Stimulated activated CD4-positive, alpha-beta T cell treated with anti-CD3 and anti-CD28 coated beads, Interleukin-1b, Interleukin-23, amount 100 ng/mL, for 1 hour (primary cell): ENCODE measurements at places on chromosomes 3 and 15.

DNA sequence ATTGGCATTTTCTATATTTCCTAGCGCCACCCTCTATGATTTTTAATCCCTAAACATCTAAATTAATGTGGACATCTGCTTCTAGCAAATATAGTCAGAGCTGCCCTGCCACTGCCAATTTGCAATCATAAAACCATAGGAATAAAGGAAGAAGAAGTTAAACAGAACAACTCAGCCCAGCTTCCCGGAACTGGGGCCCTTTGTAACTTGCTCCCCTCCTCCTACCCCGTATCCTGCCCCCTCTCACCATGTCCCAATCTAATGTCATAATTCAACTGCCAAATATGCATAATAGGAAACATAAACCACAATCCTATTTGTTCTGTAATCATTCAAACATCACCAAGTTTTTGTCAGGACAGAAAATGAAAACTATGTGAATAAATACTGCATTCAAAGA lies 74.4 kb upstream of the ACP3 start:
- DNase-seq, result no peak

DNA sequence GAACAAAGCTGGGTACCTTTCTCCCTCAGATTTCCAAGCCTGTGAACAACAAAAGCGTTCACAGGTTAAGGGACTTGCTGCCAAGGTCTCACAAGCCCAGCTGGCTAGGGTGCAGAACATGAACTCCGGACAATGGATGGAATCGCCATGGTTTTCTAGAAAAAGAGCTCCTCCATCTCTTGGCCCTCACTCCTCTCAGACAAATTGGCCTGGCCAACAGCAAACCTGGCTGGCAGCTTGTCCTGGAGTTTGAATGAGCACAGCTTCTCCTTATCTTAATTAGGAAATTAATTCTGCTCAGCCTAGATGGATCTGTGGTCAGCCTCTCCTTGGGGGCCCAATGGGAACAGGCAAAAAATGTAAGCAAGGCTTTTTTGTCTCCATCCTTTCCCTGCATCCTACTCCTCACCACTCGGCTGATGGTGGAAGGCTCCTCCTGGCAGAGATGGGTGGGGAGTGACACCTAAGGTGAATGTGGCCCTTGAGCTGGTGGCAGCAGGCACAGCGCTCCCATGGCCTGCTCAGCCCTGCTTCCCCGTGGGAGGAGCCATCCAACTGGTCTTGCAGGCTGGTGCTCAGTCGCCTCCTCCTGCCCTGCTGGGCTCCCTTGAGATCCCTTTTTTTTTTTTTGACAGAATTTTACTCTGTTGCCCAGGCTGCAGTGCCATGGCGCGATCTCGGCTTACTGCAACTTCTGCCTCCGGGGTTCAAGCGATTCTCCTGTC lies 5.8 kb downstream of the KLHL25 start:
- DNase-seq, result no peak

GRCh38 chr3:2713923-2714322 lies 396.3 kb downstream of the IL5RA start:
- DNase-seq, result no peak

DNA sequence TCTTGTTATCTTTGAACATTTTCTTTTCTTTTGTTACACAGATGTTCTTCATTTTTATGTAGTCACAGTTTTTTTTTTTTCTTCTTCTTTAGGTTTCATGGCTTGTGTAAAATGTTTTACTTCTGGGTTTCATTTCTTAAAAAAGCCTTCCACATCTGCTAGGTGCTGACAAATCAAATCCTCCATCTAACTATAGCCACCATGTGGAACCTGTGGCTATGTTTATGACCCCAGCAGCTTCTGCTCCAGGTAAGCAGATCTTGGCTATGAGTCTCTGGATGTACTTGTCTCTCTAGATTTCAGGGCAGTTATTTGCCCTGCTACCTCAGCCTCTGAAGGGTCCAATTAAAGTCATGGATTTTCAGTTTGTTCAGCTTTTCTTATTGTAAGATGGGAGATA lies 44.5 kb downstream of the OXSM start:
- no peak for DNase-seq

DNA sequence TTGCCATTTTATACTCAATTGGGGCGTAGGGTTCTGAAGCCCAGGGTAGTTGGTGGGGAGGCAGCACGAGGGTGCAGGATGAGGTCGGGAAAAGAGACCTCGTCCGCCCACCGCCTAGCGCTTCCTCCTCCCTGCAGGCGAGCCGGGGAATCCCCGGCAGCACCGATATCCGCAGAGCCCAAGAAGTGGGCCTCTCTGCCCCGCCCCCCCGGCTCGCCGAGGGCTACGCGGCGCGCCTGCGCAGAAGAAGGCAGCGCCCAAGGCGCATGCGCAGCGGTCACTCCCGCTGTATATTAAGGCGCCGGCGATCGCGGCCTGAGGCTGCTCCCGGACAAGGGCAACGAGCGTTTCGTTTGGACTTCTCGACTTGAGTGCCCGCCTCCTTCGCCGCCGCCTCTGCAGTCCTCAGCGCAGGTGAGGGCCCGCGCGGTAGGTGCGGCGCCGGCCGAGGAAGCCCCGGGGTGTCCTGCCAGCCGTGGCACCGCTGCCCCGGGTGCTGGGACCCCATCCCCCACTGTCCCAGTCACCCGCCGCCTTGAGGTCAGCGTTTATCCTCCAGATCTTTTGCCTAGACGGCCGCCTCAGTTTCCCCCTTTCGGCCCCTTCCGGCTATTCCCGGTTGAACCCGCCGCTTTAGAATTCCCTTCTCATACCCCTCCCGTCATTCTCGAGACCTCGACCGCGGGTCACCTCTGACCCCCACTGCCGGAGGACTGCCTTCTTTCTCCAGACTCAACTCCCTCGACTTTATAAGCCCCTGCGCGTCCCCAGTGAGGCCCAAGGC lies at the start of gene ALAS1:
Gene ALAS1 (plus strand): TSS at position 319 of the 784 bp plus-strand sequence. CDS start 1,082 bp downstream, outside the sequence.
- peak; percentile 90 for DNase-seq

DNA sequence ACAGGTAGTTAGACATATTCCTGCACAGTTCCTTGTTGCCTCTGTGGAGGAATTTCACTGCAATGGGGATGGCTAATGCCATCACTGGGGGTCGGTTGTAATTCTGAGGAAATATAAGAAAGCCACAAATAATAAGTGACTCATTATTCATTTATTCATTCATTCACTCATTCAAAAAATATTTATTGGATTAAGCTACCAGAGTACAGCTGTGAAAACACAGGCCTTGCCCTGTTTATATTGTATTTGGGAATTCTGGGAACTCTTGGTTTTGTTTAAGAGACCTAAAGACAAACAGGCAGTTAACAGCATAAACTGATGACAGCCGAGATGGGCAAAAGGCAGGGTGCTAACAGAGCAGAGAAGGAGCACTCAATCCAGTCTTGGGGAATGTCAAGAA lies 23.6 kb downstream of the PTX3 start:
- DNase-seq, result no peak

GRCh38 chr15:61049934-61050333 lies 179.2 kb downstream of the RORA start:
- DNase-seq, result no peak

DNA sequence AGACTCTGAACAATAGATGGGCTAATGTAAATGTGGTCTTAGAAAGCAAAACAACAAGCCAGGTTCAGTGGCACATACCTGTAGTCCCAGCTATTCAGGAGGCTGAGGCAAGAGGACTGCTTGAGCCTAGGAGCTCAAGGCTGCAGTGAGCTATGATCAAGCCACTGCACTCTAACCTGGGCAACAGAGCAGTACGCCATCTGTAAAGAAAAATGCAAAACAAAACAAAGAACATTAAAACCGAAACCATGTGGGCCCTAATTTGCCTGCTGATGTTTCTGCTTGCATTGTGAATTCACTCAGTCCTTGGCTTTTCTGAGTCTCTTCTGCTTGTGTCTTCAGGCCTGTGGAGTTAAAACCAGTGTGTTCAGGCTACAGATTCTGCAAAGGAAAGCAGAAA lies 56.7 kb downstream of the CCNL1 start:
- no peak for DNase-seq

DNA sequence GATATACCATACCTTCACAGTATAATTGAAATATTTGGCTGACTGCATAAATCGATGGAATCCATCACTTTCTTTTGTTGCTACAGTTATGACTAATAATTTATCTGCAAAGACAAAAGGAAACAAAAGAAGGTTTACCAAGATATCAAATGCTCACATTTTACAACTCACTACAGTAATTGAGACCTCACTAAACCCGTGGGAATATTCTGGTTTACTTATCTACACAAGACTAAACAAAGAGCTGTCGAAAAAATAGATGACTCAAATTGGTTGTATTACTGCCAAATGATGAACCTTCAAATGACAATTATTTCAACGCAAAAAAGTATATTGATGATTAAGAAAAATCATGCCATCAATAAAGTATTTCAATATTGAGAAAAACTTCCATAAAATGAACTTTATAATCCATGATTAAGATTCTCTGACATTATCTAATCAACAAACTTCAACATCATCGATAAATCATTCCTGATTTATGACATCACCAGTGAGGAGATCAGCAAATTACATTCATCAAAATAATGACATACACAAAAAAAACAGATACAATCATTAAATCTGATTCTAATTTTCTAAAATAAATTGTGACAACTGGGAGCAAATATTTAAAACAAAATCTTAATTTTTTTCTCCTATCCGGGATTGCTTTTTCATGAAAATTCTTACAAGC lies 36.7 kb downstream of the PLOD2 start:
- no peak for DNase-seq

- DNase-seq, result no peak
These were observed 28.9 kb upstream of the RNF7 start for GRCh38 chr3:141709126-141709770.

- DNase-seq, result no peak
These were observed 8.1 kb upstream of the C2CD4B start for GRCh38 chr15:62173215-62173614.

- DNase-seq, result no peak
These were observed 21.3 kb downstream of the PLOD2 start for GRCh38 chr3:146139586-146140110.

DNA sequence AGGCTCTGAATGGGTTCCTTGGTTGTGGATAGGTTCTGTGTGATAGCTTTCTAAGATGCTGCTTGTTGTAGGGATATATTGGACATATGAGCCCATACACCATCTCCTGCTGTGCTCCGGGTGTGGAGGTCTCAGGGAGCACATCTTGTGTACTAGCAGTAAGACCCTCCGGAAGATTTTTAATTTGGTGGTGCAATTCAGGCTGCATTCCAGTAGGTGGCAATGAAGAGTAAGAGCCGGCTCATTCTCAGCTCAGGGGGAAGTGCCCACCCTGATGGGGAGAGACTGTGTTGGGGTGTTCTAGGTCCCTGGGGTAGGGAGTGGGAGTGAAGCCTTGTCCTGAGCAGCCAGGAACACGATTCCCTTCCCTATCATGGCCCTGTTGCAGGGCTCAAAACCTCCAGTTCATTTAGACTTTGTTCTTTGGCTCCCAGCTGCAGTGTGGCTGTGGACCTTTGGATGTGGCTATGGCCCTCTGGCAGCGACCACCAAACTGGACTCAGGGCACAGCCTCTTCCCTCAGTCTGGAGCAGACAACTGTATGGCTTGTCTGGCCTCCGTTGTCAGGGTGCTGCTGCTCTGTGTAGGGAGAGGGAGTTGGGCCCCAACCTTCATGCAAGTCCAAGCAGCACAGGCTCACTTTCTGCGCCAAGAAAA lies 104.7 kb downstream of the UNC13C start:
- no peak for DNase-seq

DNA sequence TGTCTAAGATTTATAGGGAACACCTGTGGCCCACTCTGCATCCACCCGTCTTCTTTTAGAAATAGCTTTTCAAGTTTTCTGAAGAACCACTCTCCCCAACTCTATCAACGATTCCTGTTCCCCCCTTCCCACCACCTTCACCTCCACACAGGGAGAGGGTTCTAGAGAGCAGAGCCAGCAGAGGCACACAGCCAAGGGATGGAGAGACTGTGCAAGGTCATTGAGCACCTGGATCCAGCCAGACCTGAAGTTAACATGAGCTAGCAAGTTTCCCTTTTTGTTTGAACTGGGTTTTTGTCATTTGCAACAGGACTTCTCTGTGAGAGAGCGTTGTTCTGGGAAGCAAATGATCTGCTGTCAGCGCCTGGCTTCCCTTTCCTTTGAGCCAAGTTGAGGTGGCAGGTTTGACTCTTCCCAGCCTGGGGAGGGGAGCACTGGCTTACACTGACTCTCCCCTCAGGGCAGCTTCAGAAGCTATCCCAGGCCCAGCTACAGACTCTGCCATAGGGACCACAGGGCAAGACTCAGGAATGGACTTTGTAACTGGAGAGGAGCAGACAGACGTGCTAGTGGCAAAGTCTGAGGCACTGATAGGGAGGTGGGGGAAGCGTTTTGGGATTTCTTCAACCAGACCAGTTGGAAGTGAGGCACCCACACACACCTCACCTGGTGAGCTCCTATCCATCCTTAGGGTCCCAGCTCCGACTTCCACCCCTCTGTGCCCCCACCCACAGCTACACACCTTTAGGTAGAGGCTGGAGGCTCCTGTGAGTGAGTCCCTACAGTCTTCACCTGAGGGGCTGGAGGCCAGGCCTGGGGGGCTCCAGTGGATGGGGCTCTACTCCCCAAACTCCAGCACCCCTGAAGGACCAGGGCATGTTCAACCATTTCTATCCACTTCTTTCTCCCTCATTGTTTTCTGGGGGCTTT lies 19.4 kb upstream of the PLXNA1 start:
- no peak for DNase-seq

DNA sequence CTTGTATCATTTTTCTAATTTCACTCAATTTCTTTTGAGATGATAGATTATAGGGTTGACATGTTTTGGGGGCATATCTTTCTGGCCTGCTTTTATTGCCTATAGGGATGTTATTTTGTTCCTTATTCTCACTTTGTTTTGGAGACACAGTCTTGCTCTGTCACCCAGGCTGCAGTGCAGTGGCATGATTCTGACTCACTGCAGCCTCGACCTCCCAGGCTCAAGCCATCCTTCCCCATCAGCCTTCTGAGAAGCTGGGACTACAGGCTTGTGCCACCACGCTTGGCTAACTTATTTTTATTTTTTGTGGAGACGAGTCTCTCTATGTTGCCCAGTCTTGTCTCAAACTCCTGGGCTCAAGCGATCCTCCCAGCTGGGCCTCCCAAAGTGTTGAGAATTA lies 72.8 kb upstream of the FAN1 start:
- DNase-seq, result no peak

DNA sequence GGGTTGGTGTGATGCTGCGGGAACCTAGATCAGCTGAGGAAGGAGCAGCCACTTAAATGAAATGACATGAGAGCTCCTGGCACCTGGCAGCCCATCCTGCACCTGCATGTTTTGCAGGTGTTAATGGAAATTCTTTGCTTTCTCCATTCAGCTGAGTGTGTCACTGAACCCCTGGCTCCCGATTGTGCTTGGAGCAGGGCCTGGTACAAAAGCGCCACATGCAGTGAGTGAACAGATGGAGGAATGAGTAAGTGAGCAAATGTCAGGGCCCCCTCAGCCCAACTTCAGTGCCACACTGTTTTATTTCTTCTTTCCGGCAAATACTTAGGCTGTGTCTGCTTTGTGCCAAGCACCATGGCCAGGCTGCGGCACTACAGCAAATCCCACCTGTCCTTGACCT lies 132.2 kb downstream of the ASB7 start:
- DNase-seq, result no peak

GRCh38 chr15:62403164-62403809 lies 238.2 kb upstream of the C2CD4B start:
- no peak for DNase-seq

DNA sequence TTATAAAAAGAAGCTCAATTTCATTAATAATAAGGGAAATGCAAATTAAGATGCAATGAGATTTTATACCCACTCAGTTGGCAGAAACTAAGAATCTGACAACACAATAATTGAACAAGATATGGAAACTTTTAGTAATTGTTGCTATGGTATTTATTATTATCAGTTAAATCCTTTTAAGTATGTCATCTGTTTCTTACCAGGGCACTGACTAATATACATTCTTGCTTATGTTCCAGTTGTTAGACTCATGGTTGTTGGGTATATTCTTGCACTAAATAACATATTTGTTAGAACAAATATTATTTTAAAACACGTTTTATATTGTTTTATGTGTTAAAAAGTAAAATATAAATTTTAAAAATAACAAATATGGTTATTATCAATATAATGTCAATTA lies 690.3 kb downstream of the MECOM start:
- no peak for DNase-seq
